ENCODE measurements at places on chromosomes 16 and 17.

DNA sequence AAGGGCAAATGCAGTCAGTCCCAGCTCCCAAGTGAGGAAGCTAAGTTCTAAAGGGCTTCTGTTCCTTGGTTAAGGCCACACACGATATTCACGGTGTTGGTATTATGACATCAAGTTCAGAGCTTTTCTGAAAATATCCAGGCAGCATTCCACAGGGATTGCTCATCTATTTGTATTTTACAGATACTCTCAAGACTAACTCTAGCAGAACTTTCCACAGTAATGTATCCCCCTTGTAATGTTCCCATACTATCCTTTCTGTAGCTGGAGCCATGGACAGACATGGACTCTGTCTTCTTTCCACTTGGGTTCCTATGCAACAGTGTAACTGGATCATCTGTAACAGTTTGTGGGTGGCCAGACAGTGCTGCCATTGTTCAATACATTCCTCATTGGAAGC lies 13.5 kb downstream of the SDR42E1 start:
- DNase-seq, result no peak

GRCh38 chr16:31529108-31529936 lies 1.6 kb downstream of the AHSP start:
- DNase-seq, result no peak

GRCh38 chr16:47777220-47777619 lies 316.1 kb downstream of the PHKB start:
- DNase-seq, result no peak

DNA sequence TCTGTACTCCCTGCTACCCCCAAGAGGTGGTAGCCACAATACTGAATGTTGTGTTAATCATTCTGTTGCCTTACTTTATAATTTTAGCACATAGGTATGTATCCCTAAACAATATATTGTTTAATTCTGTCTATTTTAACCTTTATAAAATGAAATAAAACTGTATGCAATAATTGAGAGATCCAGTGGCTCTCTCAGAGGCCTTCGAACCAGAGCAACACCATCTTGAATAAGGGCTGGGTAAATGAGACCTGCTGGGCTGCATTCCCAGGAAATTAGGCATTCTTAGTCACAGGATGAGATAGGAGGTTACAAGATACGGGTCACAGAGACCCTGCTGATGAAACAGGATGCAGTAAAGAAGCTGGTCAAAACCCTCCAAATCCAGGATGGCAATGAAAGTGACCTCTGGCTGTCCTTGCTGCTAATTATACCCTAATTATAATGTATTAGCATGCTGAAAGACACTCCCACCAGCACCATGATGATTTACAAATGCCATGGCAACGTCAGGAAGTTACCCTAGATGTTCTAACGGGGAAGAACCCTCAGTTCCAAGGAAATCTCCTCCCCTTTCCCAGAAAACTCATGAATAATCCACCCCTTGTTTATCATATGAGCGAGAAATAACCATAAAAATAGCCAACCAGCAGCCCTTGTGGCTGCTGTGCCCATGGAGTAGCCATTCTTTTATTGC lies 2.0 kb upstream of the CANT1 start:
- DNase-seq, result no peak

- peak; percentile 24 for DNase-seq
These were observed at the start of gene BTBD17 for GRCh38 chr17:74361230-74362068. TSS of gene BTBD17 (minus strand) at chr17:74361868. CDS start at chr17:74361819, 49 bp downstream.

GRCh38 chr17:67245694-67246402 lies 852 bp upstream of the HELZ start:
- peak; percentile 51 for DNase-seq

DNA sequence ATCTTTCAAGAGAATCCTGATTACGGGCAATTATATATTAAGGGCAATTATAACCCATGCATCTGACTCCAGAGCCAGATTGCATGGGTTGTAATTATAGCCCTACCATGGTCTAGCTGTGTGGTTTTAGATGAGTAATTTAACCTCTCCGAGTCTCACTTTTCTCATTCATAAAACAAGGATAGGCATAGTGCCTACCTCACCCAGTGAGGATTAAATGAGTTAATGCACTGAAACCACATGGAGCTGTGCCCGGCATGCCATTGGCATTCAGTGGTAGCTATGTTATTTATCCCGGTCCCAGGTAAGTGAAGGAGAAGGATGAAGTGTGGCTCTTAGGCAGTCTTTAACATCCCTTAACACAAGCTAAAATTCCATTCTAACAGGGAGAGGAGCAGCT lies 6.3 kb downstream of the SNX20 start:
- DNase-seq, result no peak

DNA sequence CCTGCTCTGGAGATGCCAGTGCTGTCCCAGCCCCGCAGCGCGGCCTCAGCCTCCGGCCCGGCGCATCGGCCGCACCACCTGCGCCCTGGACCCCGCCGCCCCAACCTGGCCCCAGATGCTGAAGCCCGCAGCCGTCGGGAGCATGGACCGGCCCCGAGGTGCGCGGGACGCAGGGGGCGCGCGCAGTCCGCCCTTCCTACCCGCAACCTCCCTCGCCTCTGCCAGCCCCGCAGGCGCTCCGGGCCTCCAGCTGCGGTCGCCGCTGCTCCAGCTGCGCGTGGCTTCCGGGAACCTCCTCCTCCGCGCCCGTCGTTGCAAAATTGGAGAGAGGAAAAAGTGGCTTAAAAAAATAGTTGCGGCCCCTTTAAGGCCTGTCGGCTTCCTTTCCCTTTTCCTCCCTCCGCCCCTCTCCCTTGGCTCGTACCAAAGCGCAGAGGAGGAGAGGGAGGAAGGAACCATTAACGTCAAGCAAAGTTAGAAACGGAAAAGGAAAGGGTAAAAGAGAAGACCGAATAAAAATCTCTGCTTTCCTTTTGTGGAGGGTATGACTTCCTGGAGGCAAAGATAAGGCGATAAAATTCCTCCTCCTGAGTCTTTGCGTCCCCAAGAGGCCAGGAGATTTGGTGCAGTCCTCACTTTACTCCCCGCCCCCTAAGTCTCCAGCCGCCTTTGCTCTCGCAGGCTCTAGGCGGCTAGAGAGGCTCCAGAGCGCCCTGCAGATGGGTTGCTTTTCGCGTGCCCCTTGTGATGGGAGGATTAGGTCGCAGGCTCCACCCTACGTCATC lies at the start of gene CDIPT:
TSS of gene CDIPT (minus strand) at position 343 of the 785 bp plus-strand sequence. CDS start 369 bp downstream, outside the sequence.
- DNase-seq, result peak; percentile 91

GRCh38 chr17:79855331-79856124 lies 16.3 kb upstream of the CBX4 start:
- no peak for DNase-seq

GRCh38 chr17:4530799-4531730 lies 24.1 kb downstream of the MYBBP1A start:
- no peak for DNase-seq

- DNase-seq, result no peak
These were observed 78.4 kb downstream of the AIPL1 start for GRCh38 chr17:6356562-6356961.

DNA sequence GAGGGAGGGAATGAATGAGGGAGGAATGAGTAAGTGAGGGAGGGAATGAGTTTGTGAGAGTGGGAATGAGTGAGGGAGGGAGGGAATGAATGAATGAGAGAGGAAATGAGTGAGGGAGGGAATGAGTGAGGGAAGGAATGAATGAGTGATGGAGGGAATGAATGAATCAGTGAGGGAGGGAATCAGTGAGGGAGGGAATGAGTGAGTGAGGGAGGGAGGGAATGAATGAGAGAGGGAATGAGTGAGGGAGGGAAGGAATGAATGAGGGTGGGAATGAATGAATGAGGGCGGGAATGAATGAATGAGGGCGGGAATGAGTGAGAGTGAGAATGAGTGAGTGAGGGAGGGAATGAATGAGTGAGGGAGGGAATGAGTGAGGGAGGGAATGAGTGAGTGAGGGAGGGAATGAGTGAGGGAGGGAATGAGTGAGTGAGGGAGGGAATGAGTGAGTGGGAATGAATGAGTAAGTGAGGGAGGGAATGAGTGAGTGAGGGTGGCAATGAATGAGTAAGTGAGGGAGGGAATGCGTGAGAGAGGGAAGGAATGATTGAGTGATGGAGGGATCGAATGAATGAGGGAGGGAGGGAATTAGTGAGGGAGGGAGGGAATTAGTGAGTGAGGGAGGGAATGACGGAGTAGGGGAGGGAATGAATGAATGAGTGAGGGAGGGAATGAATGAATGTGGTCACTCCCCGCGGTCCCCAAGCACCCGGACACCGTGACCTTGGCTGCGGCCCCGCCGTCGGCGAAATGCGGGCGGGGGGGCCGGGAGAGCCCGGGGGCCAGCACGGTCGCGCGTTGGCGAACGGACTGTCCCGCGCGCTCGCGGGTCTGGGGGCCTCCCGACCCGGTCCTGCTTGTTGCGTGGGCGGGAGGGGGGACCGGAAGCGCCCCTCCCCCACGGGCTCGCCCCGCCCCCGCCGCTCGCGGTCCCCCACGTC lies 1.1 kb upstream of the UBE2I start:
- no peak for DNase-seq

- no peak for DNase-seq
These were observed 2.2 kb downstream of the PITPNC1 start for GRCh38 chr17:67379251-67379630.

DNA sequence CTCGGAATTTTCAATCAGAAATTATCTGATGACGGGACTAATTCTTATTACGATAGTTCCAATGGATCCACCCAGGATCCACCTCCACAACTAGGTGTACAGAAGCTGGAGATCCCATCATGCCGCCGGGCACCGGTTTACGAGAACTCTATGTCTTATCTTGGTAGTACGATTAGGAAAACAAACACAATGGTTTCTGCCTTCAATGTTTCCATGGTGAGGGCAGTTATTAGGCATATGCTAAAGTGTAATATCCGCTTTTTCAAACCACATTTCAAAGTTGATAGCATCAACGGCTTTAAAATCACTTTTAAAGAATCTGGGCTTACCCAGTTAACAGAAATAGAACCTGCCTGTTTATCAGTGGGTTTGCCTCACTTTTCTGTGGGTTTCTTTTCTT lies 705.7 kb downstream of the MAF start:
- DNase-seq, result no peak

GRCh38 chr16:12272264-12272663 lies 295.7 kb downstream of the SNX29 start:
- no peak for DNase-seq

DNA sequence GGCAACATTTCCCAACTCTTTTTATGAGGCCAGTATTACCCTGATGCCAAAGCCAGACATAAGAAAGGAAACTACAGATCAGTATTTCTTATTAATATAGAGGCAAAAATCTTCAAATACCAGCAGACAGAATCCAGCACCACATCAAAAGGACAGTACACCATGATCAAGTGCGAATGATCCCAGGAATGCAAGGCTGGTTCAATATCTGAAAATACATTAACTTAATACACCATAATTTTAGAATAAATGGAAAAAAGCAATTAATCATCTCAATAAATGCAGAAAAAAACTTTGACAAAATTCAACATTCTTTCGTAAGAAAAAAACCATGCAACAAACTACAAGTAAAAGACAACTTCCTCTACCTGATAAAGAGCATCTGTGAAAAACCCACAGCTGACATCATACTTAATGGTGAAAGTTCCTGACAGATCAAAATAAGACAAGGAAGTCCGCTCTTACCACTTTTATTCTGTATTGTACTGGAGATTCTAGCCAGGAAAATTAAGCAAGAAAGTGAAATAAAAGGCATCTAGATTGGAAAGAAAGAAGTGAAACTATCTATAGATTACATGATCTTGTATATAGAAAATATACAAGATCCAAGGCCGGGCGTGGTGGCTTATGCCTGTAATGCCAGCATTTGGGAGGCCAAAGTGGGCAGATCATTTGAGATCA lies 26.4 kb upstream of the MAPK3 start:
- DNase-seq, result no peak

DNA sequence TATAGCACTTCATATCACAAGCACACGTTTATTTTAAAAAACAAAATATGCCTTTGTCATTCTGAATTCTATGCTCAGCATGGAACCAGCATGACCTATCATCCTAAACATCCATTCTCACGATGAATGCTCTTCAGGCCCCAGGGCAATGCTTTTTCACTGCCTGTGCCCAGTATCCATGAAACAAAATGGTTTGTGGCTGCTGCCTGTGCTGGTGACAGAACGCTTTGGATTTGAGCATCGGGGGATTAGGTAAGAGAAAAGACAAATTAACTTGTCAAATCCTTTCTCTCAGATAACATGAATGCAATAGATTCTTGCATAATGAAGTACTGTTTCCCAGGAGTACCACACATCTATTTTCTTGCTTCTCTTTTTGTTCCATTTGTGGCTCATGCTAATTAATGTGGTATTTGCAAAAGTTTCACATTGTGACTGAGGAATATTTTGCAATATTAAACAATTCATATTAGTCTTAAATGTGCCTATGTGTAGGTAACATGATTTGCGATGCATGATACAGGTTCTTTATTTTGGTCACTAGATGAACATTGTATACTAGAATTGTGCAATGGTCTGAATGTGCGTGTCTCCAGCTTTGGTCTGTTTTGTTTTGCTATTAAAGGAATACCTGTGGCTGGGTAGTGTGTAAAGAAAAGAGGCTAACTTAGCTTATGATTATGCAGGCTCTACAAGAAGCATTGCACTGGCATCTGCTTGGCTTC lies 25.8 kb upstream of the SRSF1 start:
- no peak for DNase-seq

- no peak for DNase-seq
These were observed 1259.0 kb upstream of the GOT2 start for GRCh38 chr16:59993101-59993500.

- no peak for DNase-seq
These were observed 44.1 kb downstream of the MRC2 start for GRCh38 chr17:62671553-62671952.

- DNase-seq, result no peak
These were observed 1130.4 kb downstream of the CDH8 start for GRCh38 chr16:60905811-60906210.

DNA sequence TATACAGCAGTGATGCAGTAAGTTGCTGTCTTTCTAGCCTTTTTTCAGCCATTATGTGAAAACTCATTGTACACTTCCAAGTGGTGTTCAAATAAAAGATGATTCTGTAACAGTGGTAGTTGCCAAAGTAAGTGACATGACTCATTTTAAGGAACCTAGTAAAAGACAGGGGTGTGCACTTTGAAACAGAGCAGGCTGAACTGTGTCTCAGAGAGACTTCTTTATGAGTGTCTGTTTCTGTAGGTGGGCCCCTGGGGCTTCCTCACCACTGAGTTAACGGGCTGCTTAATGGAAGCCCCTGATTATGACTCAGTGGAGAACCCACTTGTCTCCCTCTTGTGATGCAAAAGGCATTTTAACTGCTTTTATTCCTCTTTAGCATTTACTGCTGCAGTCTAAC lies 147.3 kb downstream of the PCTP start:
- no peak for DNase-seq

GRCh38 chr17:40307740-40308239 lies 1.2 kb upstream of the RARA start:
- no peak for DNase-seq

DNA sequence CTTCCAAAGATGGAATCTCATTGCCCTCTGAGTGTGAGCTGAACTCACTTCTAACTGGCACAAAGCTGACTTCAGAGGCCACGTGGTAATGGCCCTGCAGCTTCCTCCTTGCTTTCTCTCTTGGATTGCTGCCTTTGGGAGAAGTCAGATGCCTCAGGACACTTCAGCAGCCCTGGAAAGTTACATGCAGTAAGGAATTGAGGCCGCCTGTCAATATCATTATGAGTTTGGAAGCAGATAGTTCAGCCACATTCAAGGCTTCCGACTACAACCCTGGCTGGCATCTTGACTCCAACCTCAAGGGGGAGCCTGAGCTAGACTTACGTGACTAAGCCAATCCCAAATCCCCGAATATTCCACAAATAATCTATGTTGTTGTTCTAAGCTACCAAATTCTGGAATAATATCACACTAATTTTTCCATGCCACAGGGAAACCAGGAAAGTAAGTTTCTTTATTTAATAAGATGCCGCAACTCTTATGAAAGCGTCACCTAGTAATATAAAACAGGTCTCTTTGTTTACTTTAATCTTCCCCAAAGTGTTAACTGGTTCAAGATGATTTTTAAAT lies 13.6 kb downstream of the CEP20 start:
- DNase-seq, result no peak

- DNase-seq, result no peak
These were observed 133.8 kb upstream of the PLCG2 start for GRCh38 chr16:81645266-81645694.
